Activated CD8-positive, alpha-beta T cell treated with anti-CD3 and anti-CD28 coated beads for 36 hours (primary cell): ENCODE measurements at places on chromosomes 4 and X. TPM values are rescaled to one million over a fixed set of nuclear protein-coding genes. Genes with fewer than 3 reads are reported as not detected.

GRCh38 chrX:52261125-52261462, 76.4 kb downstream of the MAGED4 start:
- H3K36me3 ChIP-seq, result no peaks in the 10 kb centered on the region
- peaks cover 7% of the 10 kb centered on the region for H3K4me1 ChIP-seq
- peak overlapping the region; percentile 90 for H3K4me3 ChIP-seq
- peak overlapping the region; percentile 99 for H3K27ac ChIP-seq
- peaks cover 6% of the 10 kb centered on the region for H3K27me3 ChIP-seq
- no peak for DNase-seq

DNA sequence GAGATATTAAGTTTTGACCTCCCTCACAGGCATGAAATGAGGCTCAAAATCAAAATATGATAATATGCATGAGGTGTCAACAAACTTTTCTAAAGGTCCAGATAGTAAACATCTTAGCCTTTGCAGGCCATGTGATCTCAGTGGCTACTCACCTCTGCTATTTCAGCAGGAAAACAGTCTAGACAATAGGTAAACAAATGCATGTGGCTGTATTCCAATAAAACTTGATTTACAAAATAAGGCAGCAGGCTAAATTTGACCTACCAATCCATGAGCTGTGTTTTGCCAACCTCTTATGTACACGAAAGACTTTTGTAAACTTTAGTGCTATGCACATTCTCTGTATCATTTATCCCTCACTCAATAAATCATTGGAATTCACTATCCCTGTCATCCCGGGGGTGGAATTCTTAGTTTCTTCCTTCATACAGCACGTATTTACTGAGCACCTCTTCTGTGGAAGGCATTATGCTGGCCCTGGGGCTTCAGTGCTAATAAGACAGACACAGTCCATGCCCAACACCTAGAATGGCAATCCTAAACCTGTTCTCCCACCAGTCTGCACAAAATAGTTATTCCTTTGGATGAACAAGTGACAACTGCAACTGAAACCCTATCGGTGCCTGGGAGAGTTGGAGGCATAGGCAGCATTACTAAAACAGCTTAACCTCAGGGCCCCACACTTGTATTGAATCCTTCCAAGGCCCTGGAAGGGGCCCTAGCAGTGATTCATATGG, 19.9 kb downstream of the MAGEB17 start:
- no peaks in the 10 kb centered on the region for H3K36me3 ChIP-seq
- no peak for DNase-seq
- no peak overlapping the region for H3K27ac ChIP-seq

DNA sequence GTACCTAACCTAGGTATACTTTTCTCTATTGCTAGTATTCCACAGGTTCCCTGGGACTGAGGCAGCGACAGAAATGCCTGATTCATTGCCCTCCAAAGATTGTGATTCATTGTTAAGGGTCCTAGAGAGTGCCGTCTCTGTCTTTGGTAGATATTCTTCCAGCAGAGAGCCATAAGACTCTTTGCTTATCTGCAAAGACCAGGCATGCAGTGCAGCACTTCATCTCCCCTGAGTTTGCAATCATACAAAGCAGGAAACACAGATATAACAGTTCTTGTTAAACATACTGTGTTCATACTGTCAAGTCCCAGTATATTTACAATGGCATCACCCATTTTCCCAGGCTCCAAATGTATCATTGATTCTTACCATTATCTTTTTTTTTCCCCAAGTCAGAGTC, 47.7 kb downstream of the KLF8 start:
- H3K4me1 ChIP-seq, result peaks cover 4% of the 10 kb centered on the region
- no peak for DNase-seq
- no peak overlapping the region for H3K27ac ChIP-seq
- H3K27me3 ChIP-seq, result no peaks in the 10 kb centered on the region
- no peak overlapping the region for H3K4me3 ChIP-seq

DNA sequence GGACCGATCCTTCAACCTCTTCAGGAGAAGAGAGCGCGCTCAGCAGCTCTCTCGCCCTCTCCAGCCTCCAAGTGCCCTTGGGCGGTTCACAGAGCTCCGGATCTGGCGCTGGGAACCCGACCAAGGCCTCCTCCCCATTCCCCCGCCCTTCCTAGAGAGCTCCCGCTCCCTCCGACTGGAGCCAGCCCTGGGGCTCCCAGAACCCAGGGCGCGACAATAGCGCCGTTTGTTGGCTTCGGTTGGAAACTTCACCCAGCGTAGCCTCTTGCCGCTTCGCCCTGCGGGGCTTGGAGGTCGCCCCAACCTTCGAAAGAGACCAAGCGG, 3.1 kb upstream of the SOX3 start:
- DNase-seq, result no peak
- H3K36me3 ChIP-seq, result no peaks in the 10 kb centered on the region
- H3K27ac ChIP-seq, result no peak overlapping the region
- peaks cover 4% of the 10 kb centered on the region for H3K4me1 ChIP-seq
- H3K27me3 ChIP-seq, result peaks cover 49% of the 10 kb centered on the region
- H3K4me3 ChIP-seq, result no peak overlapping the region

- H3K36me3 ChIP-seq, result no peaks in the 10 kb centered on the region
- H3K27me3 ChIP-seq, result no peaks in the 10 kb centered on the region
- no peak for DNase-seq
- no peak overlapping the region for H3K4me3 ChIP-seq
- H3K4me1 ChIP-seq, result no peaks in the 10 kb centered on the region
Measured at GRCh38 chrX:109943092-109943739, 59.7 kb upstream of the TMEM164 start.

DNA sequence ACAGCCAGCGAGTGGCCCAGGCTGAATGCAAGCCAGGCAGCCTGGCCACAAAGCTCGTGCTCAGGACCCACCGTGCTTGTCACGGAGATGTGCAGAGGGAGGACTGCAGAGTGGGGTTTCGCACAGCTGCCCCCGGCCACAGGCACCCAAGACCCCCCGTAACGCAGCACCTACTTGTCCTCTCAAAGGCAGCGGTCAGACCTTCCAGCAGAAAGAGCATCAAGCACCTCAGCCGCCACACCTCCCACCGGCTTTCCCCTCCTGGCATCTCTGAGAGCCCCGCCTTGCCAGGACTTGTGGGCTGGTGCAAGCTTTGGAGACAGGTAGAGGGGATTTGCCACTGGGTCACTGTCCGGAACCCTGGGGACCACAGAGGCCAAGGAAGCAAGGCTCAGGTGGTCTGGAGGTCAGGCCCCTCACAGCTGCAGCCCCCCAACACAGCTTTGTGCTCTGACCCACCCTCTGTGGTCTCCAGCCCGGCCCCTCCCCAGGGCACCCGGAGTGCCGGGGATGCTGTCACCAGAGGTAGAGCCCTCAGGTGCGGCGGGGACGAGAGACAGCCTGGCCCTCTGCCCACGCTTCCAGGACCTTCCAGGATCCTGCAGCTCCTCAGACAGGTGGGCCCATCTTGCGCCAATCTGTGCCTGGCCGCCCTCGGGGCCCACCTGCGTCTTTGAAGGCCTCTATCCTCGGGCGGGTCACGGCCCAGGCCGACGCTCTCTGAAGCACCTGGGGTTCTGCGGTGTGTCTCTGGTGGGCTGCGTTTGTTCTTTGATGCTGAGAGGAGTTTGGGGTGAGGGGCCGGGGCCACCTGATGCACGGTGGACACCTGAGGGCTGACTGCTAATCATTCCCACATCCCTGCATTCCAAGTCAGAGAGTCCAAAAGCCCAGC, 34.4 kb upstream of the HMX1 start:
- H3K36me3 ChIP-seq, result peaks cover 2% of the 10 kb centered on the region
- H3K27me3 ChIP-seq, result no peaks in the 10 kb centered on the region
- H3K4me1 ChIP-seq, result no peaks in the 10 kb centered on the region
- H3K27ac ChIP-seq, result no peak overlapping the region
- H3K4me3 ChIP-seq, result no peak overlapping the region
- no peak for DNase-seq

- no peaks in the 10 kb centered on the region for H3K27me3 ChIP-seq
- H3K4me3 ChIP-seq, result no peak overlapping the region
- H3K27ac ChIP-seq, result no peak overlapping the region
Measured at GRCh38 chr4:106065018-106065417, 169.7 kb downstream of the NPNT start.

GRCh38 chrX:141936080-141936479, 32.4 kb downstream of the MAGEC1 start:
- H3K4me1 ChIP-seq, result no peaks in the 10 kb centered on the region
- H3K36me3 ChIP-seq, result no peaks in the 10 kb centered on the region
- H3K4me3 ChIP-seq, result no peak overlapping the region
- no peak for DNase-seq
- H3K27me3 ChIP-seq, result no peaks in the 10 kb centered on the region
- no peak overlapping the region for H3K27ac ChIP-seq

DNA sequence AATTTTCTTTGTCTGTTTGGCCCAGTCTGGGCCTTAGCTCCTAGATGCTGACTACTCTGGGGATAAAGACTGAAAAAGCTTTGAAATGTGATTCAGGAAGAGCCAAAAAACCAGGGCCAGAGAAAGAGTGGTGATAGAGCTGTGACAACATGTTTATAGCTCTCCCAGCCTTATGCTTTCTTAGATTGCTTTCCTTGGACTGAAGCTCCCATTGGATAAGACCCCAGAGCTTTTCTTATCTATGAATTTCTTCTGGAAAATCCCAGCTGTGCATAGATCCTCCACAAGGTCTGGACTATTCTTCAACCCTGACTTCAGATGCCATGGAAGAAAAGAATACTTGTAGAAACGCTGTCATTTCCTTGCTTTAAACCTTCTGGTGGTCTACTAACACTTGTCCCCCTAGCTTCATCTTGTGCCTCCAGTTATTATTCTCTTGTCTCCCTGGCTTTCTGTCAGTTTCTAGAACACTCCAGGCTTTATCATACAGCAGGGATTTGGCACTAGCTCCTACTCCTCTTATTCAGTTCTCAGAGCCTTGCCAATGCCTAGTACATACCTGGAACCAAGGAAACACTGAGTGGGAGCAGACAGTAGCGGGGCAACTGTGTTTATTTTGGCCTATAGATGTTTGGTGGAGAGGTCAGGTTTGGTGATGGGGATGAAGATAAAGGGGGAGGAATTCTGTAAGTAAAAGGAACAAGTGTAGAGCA, 57.1 kb upstream of the TEX13D start:
- no peak overlapping the region for H3K4me3 ChIP-seq
- DNase-seq, result no peak
- H3K27me3 ChIP-seq, result no peaks in the 10 kb centered on the region
- H3K4me1 ChIP-seq, result peaks cover 29% of the 10 kb centered on the region

DNA sequence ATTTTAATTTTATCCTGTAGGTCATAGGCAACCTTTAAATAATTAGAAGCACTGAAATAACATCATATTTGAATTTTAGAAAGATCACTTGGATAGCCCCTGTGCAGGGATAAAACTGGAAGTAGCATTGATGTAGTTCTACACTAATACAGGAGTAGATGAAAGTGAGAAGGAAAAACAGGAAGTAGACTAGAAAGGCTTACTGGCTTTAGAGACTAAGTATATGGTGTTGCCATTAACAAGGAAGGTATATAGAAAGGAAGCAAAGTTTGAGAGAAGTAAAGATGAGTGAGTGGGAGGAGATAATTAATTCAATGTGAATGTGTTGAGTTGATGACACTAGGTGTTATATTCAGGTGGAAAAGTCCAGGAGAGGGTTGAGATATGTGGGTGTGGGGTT, 73.1 kb upstream of the EPGN start:
- H3K27me3 ChIP-seq, result no peaks in the 10 kb centered on the region
- no peak overlapping the region for H3K27ac ChIP-seq
- no peaks in the 10 kb centered on the region for H3K36me3 ChIP-seq

- H3K36me3 ChIP-seq, result no peaks in the 10 kb centered on the region
- no peak overlapping the region for H3K4me3 ChIP-seq
- H3K27me3 ChIP-seq, result no peaks in the 10 kb centered on the region
- DNase-seq, result no peak
- no peaks in the 10 kb centered on the region for H3K4me1 ChIP-seq
Measured at GRCh38 chr4:175671491-175671934, 140.6 kb downstream of the GPM6A start.

DNA sequence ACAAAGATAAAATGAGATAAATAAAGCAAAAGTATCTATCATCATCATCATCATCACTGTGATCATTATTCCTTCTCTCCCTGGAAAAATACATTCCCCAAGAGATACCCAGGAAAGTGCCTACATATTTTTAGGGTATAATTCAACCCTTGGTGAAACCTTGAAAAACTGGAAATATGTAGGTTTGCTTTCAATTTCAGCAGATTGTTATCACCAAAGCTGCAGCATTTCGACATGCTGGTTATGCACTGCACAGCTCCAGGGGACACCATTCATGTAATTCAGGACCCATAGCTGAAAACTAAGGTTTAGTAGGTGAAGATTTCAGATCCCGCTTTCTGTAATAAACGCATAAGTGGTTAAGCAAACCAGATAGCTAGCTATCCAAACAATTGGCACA, 28.4 kb upstream of the FBXW7 start:
- H3K36me3 ChIP-seq, result no peaks in the 10 kb centered on the region
- no peaks in the 10 kb centered on the region for H3K27me3 ChIP-seq
- H3K4me1 ChIP-seq, result peaks cover 4% of the 10 kb centered on the region
- no peak overlapping the region for H3K27ac ChIP-seq
- no peak overlapping the region for H3K4me3 ChIP-seq

DNA sequence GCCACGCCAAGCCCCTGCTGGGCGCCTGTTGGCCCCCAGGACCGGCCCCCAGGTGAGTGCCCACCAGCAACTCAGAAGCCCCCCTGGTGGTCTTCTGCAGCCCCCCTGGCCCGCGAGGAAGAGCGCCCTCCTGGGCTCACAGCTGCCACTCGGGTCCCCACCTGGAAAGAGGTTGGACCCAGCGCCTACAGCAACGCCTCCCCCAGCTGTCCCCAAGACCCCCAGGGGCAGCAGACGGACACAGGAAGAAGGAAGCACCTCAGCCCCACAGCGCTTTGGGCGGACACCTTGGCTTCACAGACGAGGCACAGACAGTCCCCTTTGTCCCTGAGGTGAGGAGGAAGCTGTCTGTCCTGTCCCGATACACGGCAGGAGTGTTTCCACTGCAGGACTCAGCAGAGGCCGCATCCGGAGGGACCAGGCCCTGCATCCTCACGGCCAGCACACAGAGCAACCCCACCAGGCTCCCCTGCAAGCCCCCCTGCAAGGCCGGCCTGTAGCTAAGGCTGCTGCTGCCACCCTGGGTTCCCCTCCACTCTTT, 115.6 kb upstream of the NKX1-1 start:
- H3K36me3 ChIP-seq, result no peaks in the 10 kb centered on the region
- no peak for DNase-seq
- H3K27me3 ChIP-seq, result peaks cover 9% of the 10 kb centered on the region
- H3K4me1 ChIP-seq, result no peaks in the 10 kb centered on the region
- H3K4me3 ChIP-seq, result no peak overlapping the region

DNA sequence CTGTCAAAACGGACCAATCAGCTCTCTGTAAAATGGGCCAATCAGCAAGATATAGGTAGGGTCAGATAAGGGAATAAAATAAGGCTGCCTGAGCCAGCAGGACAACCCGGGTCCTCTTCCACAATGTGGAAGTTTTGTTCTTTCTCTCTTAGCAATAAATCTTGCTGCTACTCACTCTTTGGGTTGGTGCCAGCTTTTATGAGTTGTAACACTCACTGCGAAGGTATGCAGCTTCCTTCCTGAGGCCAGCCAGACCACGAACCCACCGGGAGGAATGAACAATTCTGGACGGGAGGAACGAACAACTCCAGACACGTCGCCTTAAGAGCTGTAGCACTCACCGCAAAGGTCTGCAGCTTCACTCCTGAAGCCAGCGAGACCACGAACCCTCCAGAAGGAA, 287.8 kb downstream of the RAPGEF2 start:
- H3K4me1 ChIP-seq, result peaks cover 3% of the 10 kb centered on the region
- no peaks in the 10 kb centered on the region for H3K36me3 ChIP-seq
- H3K4me3 ChIP-seq, result no peak overlapping the region
- no peak overlapping the region for H3K27ac ChIP-seq

Gene ZNF711
- total RNA-seq, result 1.2 TPM

Gene EGFL6
- total RNA-seq, result 2.7 TPM

Gene ENPEP
- total RNA-seq, result 0.05 TPM

Gene TEX11
- total RNA-seq, result not detected
